ENCODE measurements at places on chromosomes 3 and 15.

DNA sequence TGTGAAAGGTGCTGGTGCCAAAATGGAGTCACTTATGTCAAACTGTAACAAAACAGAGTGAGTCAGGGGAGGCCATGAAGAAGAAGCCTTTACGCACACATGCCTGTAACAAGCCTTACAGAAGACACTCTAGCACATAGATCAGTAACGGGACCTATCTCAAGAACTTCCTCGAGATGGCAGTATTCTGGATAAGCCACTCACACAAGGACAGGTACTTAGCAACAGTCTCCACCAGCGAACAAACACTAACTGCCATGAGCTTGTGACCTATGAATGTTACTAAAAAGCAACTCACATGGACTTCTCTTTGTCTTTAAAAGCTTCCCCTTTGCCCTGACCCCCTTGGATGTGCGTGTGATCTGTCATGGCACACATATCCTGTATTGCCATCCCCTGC, 235.1 kb downstream of the CD47 start:
- no peak for DNase-seq

- DNase-seq = no peak
Measured at GRCh38 chr3:173660645-173661299, 263.2 kb downstream of the NLGN1 start.

- no peak for DNase-seq
Measured at GRCh38 chr3:177488740-177489139, 291.5 kb upstream of the TBL1XR1 start.

DNA sequence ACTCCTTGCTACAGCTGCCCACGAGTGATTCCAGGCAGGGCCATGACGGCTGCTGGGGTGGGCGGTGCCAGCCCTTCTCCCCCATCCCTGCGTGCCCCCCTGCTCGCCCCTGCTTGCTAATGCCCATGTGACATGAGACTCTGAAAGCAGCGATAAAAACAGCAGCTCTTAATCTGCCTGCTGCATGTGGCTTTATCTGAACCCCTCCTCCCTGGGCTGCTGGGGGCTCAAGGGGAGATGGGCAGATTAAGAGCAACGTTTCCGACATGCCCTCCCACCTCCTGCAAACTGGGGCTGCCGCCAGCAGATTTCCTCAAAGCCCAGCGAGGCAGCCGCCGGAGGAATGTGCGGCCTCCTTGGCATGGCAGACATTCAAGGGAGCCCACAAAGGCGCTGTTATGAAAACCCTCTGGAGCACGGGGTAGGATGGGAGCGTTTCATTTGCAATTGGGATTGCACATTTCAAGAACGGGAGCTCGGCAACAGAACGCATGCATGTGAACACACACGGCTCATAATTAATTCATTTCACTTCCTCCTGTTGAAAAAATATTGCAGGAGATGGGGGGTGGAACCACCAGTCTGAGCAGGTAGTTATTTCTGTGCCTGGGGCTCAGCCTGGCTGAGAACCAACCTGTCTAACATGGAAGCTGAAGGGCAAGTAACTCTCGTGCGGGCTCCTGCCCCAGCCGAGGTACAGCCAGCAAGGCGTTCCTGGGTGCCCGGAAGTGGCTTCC, 504.2 kb upstream of the PROK2 start:
- no peak for DNase-seq

GRCh38 chr3:15488002-15488401, 33.5 kb downstream of the COLQ start:
- DNase-seq = no peak

DNA sequence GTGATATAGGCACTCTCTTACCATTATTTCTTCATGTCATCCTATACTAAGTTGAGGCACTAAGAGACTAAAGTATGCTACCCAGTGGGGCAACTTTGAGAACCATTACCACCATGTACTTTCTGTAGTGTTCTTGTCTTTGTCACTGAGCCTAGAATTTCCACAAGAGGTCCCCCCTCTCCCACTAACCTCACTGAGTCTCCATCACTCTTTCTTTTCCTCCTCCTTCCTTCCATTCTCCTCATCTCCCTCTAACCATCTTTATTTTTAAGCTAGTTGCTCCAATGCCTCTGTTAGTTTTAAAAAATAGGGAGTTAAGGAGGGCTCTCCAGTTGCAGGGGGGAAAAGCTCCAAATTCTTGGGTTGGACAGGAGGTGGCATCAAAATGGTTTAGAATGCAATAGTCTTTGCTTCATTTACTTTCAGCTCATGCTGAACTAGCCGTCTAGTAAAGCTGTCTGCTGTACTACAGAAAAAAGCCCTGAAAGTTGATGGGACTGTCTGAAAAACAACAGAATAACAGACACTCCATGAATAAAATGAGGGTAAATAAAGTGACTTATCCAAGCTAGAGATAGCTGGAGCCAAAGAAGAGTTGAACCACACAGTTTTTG, 85.1 kb upstream of the MYRIP start:
- DNase-seq = no peak

DNA sequence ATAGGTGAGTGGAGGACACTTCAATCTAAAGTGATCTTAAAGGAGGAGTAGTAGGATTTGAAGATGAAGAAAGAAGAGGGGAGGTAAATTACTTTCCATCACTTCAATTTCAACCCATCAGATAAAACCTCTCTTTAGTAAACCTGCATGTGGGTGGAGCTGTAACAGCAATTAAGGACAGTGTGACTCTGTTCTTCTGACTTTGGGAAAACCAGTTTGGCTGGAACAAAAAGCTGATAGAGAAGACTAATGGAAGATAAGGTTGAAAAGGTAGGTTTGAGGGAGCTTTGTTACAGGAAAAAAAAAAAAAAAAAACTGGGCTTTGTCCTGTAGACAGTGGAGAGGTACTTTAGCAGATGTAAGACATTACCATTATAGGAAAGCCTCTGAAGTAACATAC, 4.5 kb upstream of the GSK3B start:
- DNase-seq = no peak

DNA sequence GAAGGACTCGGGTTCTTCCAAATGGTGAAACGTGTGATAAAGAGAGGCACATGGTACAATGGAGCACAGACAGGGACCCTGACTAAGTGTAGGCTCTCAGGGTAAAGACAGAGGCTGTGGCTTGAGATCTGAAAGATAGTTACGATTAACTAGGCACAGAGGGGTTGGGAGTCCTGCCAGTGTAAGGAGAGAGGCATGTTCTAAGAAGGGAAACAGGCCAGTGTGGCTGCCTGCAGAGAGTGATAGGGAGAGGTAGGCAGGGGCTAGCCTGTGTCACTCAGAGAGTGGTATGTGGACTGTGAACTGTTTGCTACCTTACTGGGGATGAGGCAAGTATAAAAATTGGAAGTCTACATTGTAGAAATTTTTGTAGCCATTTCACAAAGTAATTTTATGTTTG, 109.5 kb downstream of the PEX5L start:
- DNase-seq = no peak

DNA sequence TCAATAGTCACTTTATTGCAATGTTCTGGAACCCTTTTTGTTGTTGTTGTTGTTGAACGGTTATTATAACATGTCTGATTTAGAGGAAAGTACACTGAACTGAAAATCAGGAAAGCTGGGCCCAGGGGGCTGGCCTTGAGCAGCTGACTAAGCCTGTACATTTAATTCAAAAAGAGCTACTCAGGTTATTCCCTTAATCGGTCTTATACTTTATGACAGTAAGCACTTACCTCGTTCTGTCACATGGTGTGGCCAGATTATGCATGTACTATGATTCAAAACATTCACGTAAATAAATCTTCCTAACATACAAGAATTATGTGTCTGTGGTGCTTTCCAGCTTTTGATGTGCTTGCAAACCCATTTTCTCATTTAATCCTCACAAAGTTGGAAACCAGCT, 382.5 kb upstream of the TPRG1 start:
- DNase-seq = no peak

DNA sequence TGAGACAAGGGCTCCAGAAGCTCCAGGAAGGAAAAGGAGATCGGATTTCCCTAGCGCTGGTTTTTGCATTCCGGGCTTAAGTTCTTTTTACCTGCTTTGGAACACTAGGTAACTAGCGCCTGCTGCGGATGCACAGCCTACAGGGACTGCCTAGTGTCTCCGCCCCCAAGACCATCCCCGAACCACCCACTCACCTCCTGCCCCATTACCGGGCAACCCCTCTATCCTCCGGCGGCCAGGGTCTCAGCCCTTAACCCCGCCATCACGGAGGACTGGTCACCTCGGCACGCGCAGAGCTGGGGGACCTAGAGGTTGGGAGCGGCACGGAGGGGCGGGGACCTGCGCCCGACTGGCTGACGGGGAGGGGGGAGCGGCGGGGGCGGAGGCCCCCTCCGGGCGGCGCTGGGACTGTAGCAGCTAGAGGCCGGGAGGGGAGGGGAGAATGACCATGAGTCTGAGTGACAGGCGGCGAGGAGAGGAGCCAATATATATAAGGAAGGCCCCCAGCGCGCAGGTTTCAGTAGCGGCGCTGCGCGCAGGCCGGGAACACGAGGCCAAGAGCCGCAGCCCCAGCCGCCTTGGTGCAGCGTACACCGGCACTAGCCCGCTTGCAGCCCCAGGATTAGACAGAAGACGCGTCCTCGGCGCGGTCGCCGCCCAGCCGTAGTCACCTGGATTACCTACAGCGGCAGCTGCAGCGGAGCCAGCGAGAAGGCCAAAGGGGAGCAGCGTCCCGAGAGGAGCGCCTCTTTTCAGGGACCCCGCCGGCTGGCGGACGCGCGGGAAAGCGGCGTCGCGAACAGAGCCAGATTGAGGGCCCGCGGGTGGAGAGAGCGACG, at the start of gene DLL4:
DLL4 (plus strand) TSS at position 520 of the 839 bp plus-strand sequence. CDS start 329 bp downstream, outside the sequence.
- DNase-seq = peak; percentile 37

GRCh38 chr15:73928971-73929627, 2.8 kb downstream of the LOXL1 start:
- no peak for DNase-seq

DNA sequence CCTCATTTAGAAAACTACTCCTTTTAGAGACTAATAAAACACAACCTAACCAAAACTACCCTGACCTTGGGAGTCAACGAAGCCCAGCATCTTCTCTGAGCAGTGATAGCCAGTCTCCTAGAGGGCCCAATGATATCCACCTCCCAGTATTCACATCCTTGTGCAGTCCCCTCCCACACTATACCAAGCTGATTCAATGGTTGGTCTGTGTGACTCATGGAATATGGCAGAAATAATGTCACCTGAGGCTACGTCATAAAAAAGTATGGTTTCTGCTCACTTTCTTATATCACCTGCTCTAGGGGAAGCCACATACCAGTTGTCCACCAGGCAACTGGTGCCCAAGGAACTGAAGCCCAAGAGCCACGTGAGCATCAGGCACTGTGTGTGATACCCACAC, 21.4 kb upstream of the USF3 start:
- DNase-seq = no peak

GRCh38 chr3:46759239-46760167, 41.8 kb upstream of the PRSS50 start:
- DNase-seq = no peak

DNA sequence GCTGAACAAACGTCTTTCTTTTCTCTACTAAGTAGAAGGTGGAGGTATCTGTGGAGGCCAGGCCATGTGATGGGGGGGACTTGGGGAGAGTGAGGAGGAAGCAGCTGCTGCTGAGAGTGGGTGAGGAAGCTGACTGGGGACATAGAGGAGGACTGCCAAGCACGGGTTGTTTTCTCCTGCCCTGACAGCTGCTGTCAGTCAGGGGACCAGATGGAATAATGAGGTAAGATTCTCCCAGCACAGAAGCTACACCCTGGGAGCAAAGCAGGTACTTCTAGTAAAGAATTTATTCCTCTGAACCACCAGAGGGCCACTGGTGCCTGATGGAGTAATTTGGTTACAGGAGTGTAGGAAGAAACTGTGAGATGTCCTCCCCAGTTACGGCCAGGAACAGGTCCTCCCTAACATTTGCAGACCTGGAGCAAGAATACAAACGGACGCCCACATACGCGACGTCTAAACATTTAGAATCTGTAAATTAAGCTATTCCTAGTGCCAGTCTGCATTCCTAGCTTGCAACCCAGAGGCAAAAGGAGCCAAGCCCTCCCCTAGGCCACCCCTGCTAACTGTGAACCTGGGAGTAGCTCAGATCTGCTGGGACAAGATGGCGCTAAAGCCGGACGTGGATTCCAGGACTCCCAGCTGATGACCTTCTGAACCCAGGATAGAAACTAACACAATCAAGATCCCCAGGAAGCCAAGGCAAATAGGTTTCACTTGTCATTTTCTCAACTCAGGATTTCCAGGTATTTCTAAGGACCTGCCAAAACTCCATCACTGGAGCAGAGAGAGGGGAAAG, 14.8 kb downstream of the CRYGS start:
- no peak for DNase-seq

- no peak for DNase-seq
Measured at GRCh38 chr3:175410251-175410650, 551.1 kb downstream of the NAALADL2 start.

GRCh38 chr15:58505581-58505980, 73.8 kb downstream of the LIPC start:
- no peak for DNase-seq

DNA sequence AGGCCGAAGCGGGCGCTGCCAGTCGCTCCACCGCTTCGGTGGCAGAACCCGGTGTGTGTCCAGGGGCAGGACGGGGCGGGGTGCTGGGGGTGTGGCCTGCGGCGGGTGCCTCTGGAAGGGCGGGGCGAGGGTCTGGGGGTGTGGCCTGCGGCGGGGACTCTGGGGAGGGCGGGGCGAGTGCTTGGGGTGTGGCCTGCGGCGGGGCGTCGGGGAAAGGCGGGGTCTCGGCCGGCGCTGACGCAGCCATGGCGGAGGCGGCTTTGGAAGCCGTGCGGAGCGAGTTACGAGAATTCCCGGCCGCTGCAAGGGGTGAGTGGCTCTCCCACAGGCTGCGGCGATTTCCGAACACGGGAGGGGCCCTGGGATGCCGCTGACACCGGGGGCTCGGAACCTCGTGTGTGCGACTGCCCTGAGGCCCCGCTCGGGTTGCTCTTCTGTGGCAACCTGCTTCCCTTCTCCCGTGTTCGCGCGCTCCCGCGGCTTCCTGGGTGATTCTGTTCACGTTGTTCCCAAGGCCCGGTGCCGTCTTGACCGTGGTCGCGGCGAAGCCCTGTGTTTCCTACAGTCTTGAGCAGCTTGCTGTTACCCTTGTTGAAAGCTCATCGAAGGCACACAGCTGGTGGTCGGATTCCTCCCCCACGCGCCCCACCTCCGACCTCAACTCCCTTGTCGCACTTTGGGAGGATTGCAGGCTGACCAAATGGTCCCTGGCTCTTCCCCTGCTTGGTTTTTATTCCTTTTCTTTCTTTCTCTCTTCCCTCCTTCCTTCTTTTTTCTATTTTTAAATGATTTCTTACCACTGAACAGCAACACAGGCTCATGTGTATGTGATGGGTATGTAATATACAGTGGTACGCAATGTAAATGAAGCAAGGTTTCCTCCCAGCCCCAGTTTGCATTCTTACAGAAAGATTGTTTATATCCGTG, at the start of gene JMJD7:
JMJD7 (plus strand) TSS at position 213 of the 927 bp plus-strand sequence; CDS start at position 246, 33 bp downstream.
- DNase-seq = peak; percentile 98
